Mammary epithelial cell (primary cell): ENCODE measurements at places on chromosomes 6 and 20.
A peak's percentile ranks its signal among the peaks of the same experiment; 100 is the strongest.

DNA sequence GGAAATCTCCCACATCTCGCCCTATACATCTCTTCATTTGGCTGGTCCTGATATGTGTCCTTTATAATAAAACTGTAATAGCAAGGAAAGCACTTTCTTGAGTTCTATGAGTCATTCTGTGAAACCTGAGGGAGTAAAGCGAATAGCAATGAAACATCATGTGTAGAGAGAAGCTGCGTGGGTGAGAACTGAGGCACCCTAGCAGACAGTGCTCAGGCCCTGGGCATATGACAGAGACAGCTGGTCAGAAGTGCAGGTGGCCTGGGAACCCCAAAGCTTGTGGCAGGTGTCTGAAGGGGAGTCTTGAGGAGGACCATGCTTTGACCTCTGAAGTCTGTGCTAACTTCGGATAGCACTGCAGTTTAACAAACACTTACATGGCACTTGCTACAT is 1.3 kb upstream of the BLOC1S5 start:
- DNase-seq: no peak

DNA sequence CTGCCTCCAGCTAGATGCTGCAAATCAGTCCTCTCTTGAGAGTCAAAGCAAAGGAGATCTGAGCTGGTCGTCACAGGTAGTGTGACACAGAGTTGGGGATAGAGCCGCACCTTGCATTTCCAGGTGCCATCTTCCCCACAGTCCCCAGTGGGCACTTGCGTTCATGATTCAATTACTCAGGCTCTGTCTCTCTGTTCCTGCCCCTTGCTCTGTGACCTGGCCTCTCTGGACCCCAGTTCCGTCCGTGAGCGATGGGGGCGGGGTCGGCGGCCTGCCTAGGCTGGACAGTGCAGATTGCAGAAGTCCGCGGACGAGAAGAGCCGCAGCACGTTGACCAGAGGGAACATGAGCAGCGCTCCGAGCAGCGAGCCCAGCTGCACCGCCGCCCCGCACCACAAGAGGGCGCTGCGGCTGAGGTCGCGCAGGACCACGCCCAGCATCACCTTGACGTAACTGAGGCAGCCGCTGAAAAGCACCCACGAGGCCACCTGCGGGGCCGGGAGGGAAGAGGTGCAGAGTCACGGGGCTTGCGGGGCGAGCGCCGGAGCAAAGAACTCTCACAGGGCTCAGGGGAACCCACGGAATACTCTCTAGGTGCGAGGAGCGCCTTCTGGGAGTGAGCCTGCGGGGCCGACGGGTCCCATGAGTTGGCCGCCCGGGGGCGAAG is 7.4 kb downstream of the SLC52A3 start:
- no peak for DNase-seq

DNA sequence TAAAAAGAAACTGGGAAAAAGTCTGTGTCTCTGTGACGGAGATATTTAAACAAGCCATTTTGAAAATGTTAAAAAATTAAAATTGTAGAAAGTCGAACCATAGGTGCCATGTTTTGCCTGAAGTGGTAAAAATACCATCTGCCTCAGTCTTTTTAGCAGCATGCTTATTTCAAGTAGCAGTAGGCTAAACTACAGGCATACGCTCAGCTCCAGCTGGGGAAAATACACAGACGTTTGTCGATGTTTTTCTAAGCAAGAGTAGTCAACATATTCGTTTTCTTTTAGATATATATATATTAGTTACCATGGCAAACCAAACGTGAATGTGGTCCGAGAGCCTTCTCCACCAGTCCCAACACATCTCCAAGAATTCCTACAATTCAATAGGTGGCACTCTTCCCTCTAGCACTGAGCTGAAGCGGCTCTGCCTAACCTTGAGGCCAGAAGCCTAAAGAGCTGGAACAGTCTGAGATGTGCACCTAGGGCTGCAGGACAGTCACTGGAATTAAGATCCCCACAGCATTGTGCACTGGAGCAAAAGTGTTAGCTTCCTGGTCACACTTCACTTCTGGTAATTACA is 70.2 kb upstream of the BEND3 start:
- peak; percentile 34 for DNase-seq

DNA sequence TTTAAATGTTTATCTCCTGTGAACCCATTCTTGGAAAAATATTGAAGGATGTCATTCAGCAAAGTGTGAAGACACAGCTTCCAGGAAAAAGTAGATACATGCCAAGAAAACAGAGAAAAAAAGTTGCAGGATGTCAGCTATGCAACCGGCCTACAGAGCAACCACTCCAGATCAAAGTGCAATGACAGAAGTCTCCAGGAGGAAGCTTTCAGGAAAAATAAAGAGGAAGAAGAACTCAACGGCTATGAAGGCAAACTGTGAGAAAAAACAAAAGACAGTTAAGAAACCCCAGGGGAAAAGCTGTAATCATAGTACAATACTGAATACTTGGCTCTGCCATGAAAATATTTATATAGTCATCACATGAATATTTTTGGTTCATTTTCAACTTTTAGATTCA is 30.6 kb downstream of the REPS1 start:
- no peak for DNase-seq

GRCh38 chr6:169800668-169801395 is 49.4 kb downstream of the ERMARD start:
- peak; percentile 65 for DNase-seq
